Activated CD8-positive, alpha-beta T cell treated with anti-CD3 and anti-CD28 coated beads for 36 hours (primary cell): ENCODE measurements at places on chromosomes 3 and 15. TPM values are rescaled to one million over a fixed set of nuclear protein-coding genes. Genes with fewer than 3 reads are reported as not detected.

DNA sequence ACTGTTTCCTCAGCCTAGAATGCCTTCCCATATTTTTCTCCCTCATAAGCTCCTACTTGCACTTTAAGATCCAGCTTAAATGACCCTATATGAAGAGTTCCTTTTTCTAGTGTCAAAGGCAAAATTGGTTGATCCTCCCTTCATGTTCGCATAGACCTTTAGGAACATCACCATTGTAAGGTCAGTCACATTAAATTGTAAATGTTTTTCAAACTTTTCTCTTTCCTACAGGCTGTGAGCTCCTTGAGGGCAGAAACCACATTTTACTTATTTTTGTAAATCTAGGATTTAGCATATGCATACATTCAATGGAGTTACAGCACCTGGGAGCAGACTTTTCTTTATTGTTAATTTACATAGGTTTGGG lies 813 bp downstream of the SMCO1 start:
- DNase-seq, result no peak

Gene VPS39
- total RNA-seq, result 49.8 TPM

DNA sequence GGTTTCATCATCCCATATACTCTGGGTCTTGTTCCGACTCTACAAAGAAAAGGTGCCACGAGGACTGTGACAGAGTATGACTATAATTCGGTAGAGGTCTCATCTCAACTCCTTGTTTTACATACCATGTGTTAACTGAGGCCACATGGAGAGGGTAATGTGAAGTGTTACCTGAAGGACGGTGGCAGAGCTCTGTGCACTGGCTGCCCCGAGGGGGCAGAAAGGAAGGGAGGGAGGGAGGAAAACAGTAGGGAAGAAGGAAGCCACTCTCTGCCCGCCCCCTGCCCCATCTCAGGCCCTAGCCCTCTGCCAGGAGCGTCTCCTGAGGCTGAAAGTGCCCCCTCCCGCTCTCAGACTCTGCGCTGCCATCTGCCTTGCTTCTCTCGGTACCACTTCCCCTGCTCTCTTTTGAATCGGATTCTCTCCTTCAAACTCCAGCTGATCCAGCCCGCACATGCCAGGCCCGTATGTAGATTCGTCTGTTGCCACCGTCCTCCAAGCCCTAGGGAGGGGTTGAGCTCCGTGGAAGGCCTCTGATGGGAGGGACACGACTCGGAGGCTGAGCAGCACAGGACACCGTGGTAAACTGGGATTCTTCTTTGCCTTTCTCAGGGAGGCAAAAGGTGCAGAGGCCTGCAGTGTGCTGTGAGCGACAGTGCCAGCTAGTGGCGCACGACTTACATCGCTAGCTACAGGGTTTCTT lies 70.5 kb upstream of the ATP10A start:
- DNase-seq, result peak; percentile 83

DNA sequence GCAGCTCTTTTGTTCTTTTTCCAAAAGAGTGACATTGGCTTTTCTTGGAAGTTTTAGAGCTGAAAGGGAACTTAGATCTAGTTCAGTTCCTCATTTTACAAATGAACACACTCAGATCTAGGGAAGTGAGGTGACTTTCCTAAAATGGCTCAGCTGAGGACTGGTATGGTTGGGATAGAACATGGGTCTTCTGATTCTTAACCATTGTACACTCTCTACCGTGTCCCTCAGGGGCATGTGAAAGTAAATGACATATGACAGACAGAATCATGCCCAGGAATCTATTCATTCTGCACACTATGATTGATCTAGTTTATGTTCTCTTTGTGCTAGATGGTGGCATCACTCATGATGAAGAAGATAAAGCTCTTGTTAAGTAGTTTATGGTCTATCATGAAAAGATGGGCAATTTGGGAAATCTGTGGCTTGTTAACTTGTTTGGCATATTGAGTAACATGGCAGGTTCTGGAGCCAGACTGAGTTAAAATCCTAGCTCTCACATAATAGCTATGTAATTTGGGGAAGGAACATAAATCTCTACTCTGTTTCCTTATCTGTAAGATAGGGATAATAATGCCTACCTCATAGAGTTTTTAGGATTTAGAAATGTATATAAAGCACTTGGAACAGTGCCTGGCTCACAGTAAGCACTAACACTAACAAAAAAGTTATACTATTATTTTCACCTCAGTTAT lies 30.9 kb downstream of the UBE2E1 start:
- DNase-seq, result no peak

DNA sequence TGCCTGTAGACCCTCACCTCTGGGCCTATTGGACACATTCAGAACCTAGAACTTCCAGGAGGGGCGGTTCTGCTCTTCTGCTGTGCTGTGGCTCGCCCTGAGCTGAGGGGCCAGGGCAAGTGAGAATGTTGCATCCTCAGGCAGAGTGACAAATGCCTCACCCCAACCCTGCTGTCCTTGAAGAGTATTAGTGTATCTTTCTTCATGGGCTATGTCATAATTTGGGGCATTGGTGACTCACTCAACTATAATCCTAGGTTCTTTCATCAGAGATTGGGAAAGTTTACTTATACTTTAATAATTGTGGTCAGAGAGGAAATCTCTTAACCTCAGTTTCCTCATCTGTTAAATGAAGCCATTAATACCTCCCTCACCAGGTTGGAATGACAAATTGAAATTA lies 143.8 kb downstream of the SV2B start:
- no peak for DNase-seq

Gene UNC45A
- total RNA-seq, result 65.0 TPM

Gene C3orf20
- 0.23 TPM for total RNA-seq

Gene CLDN18
- not detected for total RNA-seq

DNA sequence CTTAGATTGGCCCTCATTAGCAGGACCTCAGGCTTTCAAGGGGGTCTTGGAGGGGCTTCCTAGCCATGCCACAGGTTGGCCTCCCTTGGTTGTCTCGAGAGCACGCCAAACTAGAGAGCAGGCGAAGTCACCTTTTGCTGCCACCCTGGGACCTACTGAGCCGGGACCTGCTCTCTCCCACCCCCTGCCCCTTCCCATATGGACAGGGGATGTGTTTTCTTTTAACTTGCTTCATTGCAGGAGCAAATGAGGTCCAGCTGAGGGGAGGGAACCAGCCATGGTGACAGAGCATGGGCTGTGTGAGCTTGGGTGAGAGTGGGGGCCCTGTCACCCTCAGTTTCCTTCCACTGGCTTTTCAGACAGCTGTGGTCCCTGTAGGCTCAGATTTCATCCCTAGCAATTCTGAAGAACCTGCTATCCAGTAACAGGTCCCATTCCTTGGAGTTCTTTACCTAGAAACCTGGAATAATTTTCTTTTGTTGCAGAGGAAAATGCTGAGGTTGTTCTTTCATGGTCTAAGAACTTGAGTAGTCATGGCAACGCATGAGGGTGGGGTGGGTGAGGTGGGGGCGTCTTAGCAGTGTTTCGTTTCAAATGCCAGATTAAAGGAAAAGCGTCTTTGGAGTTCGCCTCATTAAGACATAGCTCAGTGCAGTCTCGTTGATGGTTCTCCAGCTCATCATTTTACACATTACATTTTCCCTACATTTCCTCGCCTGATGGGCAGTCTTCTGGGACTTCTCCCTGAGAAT lies 20.1 kb upstream of the MAGEF1 start:
- DNase-seq, result no peak

Gene SOX2
- total RNA-seq, result not detected

Gene FEZF2
- not detected for total RNA-seq
